ENCODE measurements at places on chromosomes 3 and 15.
A peak's percentile ranks its signal among the peaks of the same experiment; 100 is the strongest.

GRCh38 chr3:15272426-15273196 lies 59.8 kb downstream of the SH3BP5 start:
- DNase-seq, result no peak

- DNase-seq, result no peak
Measured at GRCh38 chr15:68729789-68730411, 90.8 kb downstream of the ANP32A start.

DNA sequence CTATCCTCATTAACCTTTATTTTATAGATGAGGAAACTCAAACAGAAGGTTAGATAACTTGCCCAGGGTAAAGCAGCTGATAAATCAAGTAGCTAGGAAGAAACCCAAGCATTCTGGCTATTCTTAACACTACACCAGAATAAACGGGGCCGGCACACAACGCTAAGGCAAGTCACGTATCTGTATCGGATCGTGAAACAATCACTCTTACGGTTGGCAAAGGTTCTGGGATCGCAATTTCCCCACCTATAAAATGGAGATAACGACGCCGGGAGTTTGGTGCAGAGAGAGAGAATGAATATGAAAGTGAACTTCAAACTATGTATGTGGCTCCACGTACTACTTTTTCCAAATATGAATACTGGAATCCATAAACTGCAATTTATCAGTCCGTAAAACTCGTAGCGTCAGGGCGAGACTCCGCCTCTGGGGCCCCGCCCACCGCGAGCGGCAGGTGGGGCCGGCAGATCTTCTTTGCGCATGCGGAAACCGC lies 252 bp upstream of the ARMC8 start:
- no peak for DNase-seq

- no peak for DNase-seq
Measured at GRCh38 chr3:196962930-196963630, 5.6 kb downstream of the PIGZ start.

DNA sequence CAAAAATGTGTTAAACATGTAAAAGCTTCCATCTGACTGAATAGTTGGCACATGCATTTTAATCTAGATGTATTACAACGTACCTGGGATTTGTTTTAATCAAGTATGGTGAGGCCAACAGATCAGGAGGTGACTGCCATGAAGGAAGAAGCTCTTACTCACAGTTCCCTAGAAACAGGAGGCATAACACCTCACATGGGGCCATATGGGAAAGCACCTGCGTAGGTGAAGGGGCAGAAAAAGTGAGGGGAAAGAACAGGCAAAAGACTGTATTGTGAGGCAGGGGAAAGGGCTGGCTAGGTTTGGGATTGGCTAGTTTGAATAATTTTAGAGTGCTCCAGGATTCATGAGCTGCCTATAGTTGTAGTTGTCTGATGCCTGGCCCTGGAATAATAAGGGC lies 9.6 kb downstream of the SQOR start:
- no peak for DNase-seq

GRCh38 chr3:41304593-41304992 lies 105.3 kb downstream of the CTNNB1 start:
- no peak for DNase-seq

DNA sequence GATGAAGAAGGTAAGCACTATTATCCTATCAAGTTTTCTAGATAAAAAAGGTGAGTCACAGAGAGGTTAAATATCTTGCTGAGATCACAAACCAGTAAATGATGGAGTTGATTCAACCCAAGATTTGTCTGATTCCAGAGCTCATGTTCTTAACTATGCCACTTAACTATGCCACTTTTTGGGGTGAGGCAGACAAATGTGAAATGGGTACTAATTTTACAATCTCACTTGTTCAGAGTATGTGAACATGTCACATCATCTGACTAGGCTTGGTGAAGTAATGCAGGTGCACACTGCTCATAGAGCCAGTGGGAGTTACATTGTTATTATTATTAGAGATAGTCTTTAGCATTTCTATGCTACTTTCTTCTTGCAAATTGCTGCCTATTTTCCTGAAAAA lies 2.0 kb downstream of the DRD3 start:
- no peak for DNase-seq

- no peak for DNase-seq
Measured at GRCh38 chr15:87349181-87349580, 907.4 kb downstream of the NTRK3 start.

- DNase-seq, result no peak
Measured at GRCh38 chr3:172859041-172859440, 108.5 kb downstream of the ECT2 start.

DNA sequence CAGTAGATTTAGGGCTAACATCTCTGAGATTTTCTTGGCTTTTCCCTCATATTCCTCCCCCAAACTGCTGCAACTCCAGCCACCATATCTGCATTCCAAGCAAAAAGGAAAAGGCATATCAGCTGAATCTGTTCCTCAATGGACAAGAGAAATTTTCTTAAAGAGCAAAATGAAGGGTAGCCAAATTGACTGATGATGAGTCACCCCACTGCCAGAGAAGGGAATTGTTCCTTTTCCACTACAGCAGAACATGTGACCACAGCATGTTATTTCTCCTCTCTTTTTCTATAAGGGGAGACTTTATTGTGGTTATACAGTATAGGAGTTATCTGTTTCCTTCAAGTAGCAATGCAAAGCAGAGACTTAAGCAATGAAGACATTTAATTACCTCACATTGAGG lies 172.5 kb downstream of the MTHFS start:
- no peak for DNase-seq

DNA sequence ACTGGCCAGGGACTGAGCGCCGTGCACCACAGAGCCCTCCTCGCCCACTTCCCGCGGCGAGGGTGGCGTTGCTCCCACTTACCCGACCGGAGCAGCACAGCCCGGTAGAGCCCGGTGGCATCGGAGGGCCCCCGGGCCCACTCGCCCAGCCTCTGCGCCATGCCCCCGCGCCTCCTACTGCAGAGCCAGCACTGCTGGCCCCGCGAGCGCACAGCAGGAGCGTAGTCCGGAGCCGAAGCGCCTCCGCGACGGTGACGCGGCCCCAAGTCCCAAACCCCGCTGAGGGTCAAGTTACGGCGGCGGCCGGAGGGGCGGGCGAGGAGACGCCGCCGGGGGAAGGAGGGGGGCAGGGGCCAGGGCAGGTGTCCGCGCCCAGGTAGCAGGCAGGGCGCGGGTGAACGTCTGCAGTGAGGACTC lies 9.6 kb upstream of the FAM107A start:
- no peak for DNase-seq

- DNase-seq, result no peak
Measured at GRCh38 chr15:70378126-70379031, 280.7 kb upstream of the TLE3 start.

- DNase-seq, result no peak
Measured at GRCh38 chr3:188126934-188127333, 27.0 kb upstream of the LPP start.

- no peak for DNase-seq
Measured at GRCh38 chr15:75493732-75494131, 42.2 kb upstream of the SIN3A start.

- peak; percentile 80 for DNase-seq
Measured at GRCh38 chr3:179929091-179929529, 107.6 kb downstream of the PEX5L start.

DNA sequence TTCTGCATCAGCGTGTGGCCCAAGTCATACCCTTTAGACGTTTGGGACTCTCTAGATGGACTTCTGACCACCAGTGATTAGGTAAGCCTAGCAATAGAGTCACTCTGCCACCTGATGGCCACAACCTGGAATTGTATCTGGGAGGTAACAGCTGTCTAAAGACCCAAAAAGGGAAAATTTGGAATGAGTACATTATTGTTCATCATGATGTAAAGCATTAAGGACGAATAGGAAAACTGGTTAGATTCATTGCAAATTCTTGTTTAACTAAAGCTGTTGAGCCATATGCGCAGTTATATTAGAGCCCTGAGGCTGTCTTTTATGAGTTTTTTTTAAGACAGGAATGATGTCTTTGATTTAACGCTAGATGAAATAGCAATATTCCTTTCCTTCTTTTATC lies 63.6 kb downstream of the FAM81A start:
- DNase-seq, result peak; percentile 9

- no peak for DNase-seq
Measured at GRCh38 chr15:51580385-51580784, 42.2 kb downstream of the DMXL2 start.

- DNase-seq, result no peak
Measured at GRCh38 chr15:96340348-96340597, 9.8 kb downstream of the NR2F2 start.

GRCh38 chr15:67955252-67955651 lies 98.9 kb upstream of the PIAS1 start:
- no peak for DNase-seq

DNA sequence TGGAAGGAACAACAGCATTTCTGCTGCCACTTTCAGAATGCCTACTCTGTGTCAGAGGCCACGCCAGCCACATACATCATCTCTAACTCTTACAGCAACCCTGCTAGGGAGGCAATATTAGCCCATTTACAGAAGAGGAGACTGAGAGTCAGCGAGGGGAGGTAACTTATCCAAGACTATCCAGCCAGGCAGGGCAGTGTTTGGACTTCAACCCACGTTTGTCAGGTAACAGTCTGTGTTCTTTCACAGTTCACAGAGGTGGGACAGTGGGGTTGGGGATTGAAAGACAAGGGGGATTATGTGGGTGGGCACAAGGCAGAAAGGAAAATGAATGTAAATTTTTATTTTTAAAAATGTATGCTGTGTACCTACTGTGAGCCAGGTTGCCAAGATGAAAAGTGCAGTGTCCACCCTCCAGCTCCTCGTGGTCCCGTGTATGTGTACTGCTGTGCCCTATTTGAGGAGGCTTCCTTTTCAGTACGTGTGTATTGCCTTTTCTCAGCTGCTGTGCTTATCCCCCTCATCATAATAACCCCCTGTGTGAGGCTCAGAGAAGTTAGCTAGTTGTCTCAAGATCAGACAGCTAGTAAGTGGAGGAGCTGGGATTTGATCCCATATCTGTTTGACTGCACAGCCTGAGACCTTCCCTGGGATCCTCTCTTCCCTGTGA lies 16.5 kb upstream of the ATP2B2 start:
- no peak for DNase-seq

DNA sequence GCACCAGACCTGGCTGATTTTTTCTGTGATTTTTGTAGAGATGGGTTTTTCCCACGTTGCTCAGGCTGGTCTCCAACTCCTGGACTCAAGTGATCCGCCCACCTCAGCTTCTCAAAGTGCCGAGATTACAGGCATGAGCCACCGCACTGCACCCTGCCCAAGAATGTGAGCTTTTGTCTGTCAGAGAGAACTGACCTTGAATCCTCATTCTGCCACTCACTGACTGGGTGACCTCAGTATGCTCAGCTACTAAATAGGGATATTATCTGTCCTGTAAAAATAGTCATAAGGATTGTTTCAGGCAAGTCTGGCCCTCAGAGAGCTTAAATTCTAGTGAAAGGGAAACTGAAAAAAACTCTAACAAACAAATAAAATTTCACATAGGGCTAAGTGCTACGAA lies 2.1 kb upstream of the RFT1 start:
- no peak for DNase-seq

DNA sequence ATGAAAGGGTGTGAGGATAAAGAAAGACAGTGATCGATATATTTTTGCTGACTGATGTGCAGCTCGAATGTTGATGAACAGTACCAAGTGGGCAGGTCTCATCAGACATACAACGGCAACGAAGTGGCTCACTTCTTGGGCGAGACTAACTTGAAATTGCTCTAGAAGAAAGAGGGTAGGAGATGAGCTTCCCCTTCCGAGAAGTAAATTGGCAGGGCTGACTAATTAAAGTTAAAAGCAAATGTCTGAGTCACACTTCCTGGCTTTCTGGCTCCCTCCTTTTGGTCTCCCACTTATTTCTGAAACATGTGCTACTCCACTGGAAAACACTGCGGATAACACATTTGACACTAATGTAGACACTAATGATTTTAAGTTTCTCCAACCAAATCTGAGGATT lies 228.3 kb downstream of the ABHD5 start:
- DNase-seq, result no peak

DNA sequence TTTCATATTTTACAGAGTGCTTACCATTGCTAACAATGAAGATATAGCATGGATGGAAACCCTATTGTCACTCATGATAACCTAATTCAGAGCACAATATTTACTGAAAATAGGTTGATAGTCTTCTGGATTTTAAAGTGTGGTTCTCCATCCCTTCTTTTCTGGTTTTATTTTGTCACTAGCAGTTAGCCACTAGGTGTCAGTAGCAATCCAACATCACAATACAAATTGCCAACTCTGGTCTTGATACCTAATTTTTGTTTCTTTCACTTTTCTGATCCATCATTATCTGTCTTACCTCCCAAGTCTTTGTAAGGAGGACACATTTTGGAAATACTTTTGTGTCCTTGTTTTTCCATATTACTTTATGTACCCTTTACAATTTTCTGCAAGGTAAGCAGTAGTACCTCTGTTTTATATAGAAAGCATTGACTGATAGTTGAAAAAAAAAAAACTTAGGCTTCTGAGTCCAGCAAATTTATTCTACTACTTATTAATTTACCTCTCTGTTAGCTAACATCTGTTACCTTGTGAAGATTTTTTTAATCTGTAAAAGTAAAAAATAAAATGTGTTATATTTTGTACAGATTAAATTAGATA lies 28.3 kb upstream of the CRYBG3 start:
- DNase-seq, result peak; percentile 71

DNA sequence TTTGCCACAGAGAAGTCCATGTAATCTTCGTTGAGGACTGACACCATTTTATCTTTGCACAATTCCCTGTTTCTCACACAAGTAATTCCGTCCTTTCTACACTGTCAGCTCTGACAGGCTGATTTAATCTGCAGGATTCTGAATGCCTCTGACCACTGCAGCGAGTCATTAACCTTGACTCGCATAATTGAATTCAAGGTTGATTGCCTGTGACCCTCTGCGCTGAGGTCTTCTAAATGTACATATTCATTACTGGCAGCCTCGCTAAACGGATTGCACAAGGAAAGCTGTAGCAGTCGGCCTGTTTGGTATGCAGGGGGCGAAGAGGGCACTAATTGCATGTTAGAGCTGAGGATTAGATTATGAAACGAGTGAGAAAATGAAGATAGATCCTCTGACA lies 147.8 kb downstream of the SHOX2 start:
- DNase-seq, result no peak

GRCh38 chr3:81521855-81522254 lies 239.6 kb downstream of the GBE1 start:
- DNase-seq, result no peak

GRCh38 chr3:86245360-86245759 lies 745.6 kb downstream of the VGLL3 start:
- peak; percentile 49 for DNase-seq

GRCh38 chr15:41599061-41599460 lies 40.0 kb downstream of the TYRO3 start:
- no peak for DNase-seq
